ENCODE measurements at places on chromosomes 5 and 9.

DNA sequence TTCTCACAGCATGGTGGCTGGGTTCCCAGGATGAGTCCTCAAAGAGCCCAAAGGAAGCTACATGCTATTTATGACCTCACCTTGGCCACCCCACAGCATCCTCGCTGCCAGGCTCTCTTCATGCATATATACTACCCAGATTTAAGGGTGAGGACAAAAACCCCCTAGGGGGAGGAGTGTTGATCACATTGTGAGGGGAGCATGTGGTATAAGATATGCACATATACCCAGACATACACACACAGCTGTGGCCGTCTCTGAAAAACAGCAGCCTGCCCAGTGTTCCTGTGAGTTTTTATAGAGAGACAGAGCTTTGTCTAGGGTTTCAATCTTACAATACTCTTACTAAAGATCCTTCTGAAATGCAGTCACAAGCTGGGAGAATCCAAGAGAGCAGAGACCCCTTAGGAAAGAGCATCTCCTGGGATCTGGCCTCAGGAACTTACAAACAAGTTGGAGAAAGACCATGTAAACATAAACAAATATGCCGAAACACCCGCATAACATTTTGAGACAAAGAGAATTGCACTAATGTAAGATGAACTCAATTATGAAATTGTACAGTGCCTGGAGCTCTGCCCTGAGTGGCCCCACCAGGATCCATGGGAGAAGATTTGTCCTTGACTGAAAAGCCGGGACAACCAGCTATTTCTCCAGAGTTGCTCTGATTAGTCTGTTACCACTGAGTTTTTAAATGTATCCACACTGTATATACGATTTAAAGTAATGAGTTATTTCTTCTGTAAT, 146.4 kb downstream of the GADD45G start:
- DNase-seq, result no peak

- no peak for DNase-seq
Measured at GRCh38 chr5:80243567-80243966, 12.3 kb downstream of the SERINC5 start.

- peak; percentile 97 for DNase-seq
Measured at GRCh38 chr5:73786043-73786831, 160.2 kb downstream of the ARHGEF28 start.

GRCh38 chr9:27701016-27701415, 127.7 kb upstream of the C9orf72 start:
- DNase-seq, result no peak

- DNase-seq, result no peak
Measured at GRCh38 chr5:175357995-175358394, 86.0 kb downstream of the DRD1 start.

DNA sequence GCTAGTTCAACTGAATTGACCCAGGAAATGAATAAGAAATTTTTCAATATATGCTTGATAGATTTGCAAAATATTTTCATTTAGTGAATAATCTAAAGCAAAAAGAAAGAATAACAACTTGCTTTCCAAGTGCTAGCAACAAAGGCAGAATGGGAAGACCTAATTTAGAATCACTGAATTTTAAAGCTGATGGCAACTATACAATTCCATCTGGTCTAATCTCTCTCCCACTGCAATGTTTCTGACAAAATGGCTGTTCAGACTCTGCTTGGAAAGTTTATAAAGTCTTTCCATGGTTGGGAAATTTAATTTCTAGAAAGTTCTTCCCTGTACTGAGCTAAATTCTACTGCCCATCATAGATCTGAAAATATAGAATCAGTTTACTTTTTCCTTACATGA, 75.7 kb upstream of the ACOT12 start:
- DNase-seq, result no peak

DNA sequence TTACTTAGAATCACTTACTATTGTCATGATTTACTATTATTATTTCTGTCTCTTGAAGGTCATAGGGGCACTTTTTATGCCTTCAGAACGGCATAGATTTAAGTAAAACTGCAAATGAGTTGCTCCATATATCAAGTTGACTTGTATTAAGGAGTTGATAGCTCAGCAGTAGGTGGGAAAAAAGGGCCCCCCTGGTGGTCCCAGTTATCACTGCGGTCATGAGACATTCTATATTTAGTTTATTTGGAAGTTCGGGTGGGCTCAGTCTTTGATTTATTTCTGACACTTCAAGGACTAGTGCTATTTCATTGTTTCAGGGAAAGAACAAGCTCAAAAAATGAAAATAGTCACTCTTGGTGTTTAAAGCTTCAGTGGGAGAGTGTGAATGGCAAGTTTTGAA, 159.3 kb downstream of the SLC24A2 start:
- no peak for DNase-seq

- DNase-seq, result no peak
Measured at GRCh38 chr5:138960145-138960692, 85.1 kb upstream of the LRRTM2 start.

DNA sequence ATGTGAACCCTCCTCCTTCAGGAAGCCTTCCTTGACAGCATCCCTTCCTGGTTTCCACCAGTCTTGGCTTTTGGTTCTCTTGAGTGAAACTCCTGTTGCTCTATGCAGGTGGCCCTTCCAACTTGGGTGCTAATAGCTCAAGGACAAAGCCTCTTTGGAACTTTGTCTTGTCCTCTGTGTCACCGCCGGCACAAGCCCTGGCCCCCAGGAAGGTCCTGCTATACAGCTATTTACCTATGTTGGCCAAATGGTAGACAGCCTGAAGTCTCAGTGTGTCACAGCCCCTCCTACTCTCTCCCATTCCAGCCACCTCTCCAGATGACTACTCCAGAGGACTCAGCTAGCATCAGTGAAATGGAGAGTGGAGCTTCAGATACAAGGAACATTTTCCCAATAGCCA, 94.7 kb upstream of the ZNF618 start:
- no peak for DNase-seq

GRCh38 chr9:111597852-111598732, 1.4 kb downstream of the PTGR1 start:
- DNase-seq, result peak; percentile 73

- no peak for DNase-seq
Measured at GRCh38 chr9:130740218-130741023, 46.8 kb downstream of the EXOSC2 start.

- DNase-seq, result no peak
Measured at GRCh38 chr5:77418162-77418561, 74.0 kb downstream of the WDR41 start.

DNA sequence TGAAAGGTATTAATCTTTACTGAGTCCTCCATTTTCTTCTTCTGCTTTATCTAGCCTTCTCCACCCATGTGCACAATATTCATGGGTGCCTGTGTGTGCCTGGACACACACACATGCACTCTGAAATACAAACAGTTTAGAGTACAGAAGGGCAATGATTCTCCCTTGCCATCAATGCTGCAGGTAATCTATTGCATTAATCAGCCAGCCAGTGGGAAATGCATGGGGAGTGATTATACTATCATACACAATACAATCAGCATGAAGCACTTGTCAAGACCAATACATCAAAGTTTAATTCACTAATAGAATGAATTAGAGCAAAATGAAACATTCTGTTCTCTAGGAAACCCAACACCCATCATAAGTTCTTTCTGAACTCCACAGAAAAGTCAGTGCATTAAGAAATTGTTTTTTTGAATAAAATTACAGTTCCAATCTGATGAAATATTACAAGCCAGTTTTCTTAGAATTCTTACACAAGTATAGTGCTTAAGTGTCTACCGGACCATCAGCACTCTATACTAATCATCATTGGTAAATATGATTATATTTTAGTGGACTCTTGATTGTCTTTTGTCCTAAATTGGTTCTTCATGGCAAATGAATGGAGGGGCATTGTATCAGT, 172.2 kb downstream of the ZSWIM6 start:
- no peak for DNase-seq

- DNase-seq, result peak; percentile 86
Measured at GRCh38 chr5:78405829-78406750, 45.7 kb downstream of the SCAMP1 start.
